Hindlimb muscle (tissue), 1 donor: ENCODE measurements at places on chromosomes 3 and 15.

DNA sequence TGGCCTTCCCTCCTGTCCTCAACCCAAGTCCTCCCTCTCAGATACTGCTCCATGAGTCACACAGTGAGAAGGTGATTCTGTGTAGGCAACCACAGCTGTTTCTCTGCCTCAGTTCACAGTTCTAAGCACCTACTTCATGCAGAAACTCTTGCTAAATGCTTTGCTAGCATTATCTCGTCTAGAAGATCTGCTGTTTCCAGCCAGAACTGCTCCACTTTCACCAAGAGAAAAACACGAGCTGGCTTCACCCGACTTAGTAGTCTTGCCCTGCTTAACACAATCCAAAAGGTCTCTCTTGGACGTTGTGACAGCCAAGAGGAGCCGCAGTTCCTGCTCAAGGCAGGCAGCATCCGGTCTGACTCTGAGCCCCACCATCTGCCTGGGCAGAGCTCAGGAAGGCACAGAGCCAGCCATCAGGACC, 272.1 kb downstream of the UACA start:
- no peak for DNase-seq

GRCh38 chr3:186366206-186366605, 4.2 kb upstream of the DGKG start:
- no peak for DNase-seq

- DNase-seq = no peak
Observed at GRCh38 chr3:16484984-16485383, 28.5 kb downstream of the RFTN1 start.

- DNase-seq = peak; percentile 54
Observed at GRCh38 chr3:125437631-125438435, 62.7 kb upstream of the ZNF148 start.

- DNase-seq = no peak
Observed at GRCh38 chr3:21326704-21327475, 424.1 kb downstream of the ZNF385D start.

DNA sequence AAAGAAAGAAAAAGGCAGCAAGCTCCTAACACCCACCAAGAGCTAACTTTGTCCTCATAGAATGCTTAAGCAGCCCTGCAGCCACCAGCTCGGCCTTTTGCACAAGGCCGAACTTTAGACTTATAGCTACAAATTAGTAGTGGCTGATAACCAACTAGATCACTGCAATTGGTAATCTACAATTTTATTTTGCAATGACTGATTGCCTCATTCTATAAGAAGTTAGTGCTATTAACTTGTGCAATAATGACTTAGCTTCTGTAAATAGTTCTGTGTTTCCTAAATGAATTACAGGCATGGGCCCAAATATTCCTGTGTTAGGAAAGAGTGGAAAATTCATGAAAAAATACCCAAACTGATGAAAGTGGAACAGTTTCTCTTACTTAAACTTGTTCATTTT, 284.8 kb upstream of the CFAP20DC start:
- DNase-seq = no peak

- DNase-seq = peak; percentile 71
Observed at GRCh38 chr15:40762919-40763800, 708 bp upstream of the GCHFR start.

GRCh38 chr3:36540888-36541518, 160.7 kb downstream of the STAC start:
- no peak for DNase-seq

DNA sequence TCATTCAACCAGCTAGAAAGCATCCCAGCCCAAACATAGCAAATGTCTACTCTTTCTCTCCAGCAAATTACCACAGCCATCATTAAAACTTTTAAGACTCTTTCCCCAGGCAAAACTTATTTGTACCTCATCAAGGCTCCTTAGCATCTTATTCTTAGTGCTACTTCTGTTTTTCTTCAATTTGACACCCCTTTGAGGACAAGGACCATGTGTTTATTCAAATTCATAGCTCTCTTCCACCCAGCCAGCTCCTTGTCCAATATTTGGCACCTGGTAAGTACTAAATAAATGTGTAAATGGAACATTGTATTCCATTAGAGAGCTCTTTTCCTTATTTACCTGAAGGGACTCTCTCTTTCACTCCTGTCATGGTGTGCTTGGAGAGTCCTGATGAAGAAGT, 89.8 kb downstream of the IMPG2 start:
- no peak for DNase-seq

- no peak for DNase-seq
Observed at GRCh38 chr3:35635407-35635806, 3.9 kb upstream of the ARPP21 start.

DNA sequence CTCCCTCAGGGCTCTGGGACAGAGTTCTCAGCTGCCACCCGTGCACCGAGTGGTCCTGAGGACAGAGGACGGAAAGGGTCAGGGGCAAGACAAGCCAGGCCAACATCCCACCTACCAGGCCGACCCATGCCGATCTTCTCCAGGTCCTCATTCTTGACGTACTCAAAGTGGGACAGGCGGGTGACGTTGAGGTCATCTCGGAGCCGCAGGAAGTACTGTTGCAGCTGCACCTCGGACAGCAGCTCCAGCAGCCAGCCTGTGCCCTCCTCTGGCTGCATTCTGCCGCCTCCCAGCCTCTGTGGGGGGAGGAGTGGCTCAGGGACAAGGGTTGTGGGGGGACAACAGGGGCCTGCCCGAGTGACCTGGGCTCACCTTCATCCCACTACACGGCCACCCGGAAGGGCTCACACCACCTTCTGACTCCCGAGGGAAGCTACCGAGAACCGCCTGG, 20.0 kb downstream of the TNK2 start:
- DNase-seq = no peak

- no peak for DNase-seq
Observed at GRCh38 chr15:60535265-60535664, 56.3 kb upstream of the ICE2 start.

DNA sequence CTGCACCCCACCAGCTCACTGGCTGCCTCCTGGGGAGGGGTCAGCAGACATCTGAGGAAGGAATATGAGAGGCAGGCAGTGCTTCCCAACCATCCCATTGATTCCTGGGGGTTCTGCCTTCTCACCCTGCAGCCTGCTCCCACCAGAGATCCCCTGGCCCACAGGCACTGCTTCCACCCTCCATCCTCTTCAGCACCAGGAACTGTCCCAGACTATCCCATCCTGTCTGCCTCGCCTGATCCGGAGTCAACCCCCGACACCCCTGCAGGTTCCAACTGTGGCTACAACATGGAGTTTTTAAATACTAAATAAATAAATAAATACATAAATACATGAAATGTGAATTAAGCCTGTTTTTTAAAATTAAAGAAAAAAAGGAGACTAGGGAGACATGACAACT, 43.6 kb downstream of the CACNA2D2 start:
- no peak for DNase-seq

DNA sequence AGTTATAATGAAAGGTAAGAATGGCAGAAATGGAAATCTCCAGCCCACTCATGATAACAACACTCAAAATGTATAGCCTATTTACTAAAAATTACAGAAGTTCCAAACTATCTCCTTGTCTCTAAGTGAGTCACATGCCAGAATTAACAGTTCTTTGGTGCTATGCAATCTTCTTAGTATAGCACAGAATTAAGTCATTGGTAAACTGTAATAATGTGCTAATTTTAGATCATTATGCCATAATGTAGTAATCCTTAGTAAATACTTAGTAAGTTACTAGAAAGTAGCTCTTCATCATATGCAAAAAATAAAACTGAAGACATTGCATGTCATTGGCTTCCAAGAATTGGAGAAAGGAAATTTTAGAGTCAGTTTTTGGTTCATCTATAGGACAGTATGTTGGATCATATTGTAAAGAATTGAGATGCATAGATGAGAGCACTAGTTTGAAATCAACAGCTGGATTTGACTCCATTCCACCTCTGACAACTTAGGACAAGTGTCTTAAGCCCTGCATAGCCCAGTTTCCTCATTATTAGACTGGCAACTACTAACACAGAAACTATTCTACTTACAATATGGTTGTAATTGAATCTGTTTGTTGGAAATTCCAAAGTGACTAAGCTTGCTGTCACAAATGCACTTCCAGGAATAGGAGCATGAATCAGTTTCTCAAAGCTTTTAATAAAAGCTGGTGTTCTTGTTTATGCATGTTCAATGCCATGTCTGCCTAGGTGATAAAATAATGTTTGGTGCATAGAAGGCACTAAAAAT, 40.1 kb upstream of the CD47 start:
- no peak for DNase-seq

DNA sequence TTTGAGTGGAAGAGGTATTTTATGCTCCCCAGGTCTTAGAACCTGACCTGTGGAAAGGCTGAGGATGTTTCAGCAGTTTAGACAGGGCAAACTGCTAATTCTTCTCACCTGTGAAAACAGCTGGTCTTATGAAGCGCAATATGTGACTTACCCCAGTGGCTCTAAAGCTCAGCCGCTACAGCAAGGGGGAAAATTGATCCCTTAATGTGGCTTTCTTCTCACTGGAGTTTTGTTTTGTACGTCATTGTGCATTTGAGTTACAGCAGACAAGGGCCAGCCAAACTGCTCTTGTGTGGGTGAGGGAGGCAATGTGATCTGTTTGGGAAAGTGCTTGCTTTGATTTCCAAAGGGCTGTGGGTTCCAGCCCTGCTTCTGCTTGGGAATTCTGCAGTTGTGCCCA, 293.4 kb upstream of the LRRFIP2 start:
- DNase-seq = no peak
